Caudate nucleus (tissue), 63 donors: ENCODE measurements at places on chromosomes 3 and 15.

- no peak for DNase-seq
Measured at GRCh38 chr3:36542186-36542585, 161.9 kb downstream of the STAC start.

- no peak for DNase-seq
Measured at GRCh38 chr15:57662091-57662744, 44.3 kb upstream of the POLR2M start.

- DNase-seq, result no peak
Measured at GRCh38 chr15:92707880-92708551, 52.4 kb upstream of the FAM174B start.

DNA sequence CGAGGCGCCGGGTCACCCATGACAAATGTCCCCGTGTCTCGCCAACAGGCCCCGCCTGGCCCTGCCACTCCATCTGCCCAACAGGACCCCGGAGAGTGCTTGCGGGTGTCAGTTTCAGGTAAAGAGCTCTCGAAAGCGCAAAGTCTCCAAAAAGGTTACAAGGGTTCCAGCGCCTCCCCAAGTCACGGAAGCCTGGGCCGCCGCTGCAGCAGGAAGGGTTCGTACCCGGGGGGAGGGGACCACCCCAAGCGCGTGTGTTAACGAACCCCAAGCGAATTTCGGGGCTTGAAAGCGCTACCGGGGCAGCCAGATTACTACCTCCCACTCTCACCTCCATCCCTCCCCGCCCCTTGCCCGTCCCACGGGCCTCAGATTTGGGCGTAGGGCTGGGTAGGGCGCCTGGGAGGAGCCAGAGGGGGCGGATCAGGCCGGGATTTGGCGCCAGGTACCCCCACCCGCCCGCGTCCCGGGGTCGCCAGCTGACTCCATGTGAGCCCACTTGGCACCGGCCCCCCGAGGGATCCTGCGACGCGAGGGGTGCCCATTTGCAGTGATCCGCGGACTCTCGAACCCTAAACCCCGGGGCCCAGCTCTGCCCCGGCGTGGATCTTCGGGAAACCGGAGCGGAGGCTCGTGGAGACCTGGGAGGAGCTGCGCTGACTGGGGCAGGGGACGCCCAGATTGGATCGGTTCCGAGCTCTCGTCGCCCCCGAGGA, 85.9 kb downstream of the NR2F2 start:
- no peak for DNase-seq

- no peak for DNase-seq
Measured at GRCh38 chr3:136909187-136909586, 47.2 kb downstream of the NCK1 start.

GRCh38 chr15:77285057-77285997, 134.6 kb downstream of the PEAK1 start:
- no peak for DNase-seq

DNA sequence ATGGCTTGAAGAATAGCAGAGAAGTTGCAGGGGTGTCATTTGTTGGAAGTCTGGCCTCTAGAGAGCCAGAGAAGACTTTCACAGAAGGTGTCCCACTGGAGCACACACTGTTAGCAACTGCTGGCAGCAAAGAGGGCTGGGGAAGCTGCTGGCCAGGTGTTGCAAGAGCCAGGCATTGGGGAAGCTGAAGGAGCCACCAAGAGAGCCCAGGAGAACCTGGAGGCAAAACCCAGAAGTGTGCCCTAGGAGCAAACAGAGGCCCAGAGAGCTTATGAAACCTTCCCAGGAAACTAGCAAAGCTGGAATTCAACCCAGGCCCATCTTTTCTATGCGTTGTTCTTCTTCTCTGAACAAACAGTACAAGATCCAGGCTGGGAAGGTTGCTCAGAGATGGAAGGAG, 132.7 kb upstream of the TRIM42 start:
- no peak for DNase-seq

DNA sequence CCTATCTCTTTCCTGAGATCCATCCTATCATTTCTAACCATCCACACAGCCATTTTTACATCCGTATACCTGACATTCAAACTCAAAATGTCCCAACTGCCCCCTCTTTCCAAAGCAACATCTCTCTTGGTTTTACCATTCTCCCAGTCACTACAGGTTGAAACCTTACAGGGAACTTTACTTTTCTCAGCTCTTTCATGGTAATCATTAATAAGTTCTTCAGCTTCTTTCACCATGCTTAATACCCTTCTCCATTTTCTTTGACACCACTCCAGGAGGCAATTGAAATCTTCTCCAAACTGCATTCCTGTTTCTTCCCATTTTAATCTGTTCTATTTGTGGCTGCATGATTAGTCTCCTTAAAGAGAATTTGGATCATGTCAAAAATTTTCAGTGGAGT, 352.5 kb downstream of the GAP43 start:
- DNase-seq, result no peak

- no peak for DNase-seq
Measured at GRCh38 chr15:59406446-59406845, 31.5 kb upstream of the FAM81A start.

DNA sequence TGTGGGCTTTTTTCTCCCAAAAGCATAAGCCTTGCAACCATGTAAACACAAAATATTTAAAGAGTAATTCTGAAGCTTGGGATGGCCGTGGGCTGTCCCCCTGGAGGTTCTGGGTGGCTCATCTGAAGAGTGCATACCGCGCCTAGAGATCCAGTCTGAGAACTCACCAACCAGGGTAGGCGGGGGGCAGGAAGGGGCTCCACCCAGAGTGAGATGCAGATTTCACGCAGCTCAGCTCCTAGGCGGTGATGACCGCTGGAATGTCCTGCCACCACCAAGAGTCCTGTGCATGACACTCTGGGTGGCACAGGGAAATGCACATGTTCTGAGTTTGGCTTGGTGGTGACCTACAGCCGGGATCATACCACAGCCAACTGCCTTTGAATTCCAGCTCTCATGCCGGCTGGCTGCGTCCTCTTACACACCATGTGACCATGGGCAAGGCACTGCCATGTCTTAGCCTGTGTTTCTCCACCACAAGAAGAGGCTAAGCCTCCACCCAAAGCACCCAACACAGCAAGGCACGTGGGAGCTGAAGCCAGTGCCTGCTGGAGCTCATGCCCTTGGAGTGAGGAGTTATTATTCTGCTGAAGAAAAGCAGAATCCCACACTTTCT, 125.1 kb upstream of the IQSEC1 start:
- no peak for DNase-seq

- DNase-seq, result no peak
Measured at GRCh38 chr3:48630833-48631232, 4.4 kb downstream of the SLC26A6 start.

DNA sequence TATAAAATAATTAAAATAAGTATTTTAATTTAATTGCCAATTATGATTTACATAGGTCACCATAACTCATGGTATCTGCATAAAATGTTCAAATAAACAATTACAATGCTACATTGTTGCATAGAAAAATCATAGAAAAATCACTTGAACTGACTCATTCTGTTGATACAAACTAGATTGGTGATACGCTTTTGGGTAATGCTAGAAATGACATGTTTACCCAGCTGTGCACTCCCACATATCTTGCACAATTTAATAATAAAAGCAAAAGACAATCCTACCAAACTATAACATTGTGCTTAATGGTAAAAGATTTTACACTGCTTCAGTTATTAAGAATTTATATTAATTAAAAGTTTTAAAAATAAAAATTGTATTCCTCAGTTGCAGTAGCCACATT, 45.8 kb upstream of the FBXL22 start:
- DNase-seq, result no peak

DNA sequence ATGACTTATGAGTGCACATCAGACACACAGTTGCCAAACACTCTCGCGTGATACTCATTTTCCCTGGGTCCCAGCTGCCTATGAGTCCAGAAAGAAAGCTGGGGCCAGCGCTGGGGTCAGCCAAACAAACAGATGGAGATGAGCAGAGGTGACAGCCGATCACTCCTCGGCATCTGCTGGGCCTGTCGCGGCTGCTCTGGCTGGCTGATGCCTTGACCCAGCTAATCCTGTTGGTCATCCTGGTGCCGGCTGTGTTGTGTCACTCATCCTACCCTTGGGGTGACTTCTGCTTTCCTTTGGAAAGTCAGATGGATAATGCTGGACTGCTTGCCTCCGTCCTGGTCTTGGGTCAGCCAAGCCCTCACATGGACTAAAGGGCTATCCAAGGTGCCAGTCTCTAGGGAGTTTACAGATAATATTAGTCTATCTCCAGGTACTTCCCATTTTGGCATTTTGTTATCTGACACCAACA, 105.3 kb upstream of the PDZRN3 start:
- DNase-seq, result no peak

GRCh38 chr3:41163006-41163405, 36.3 kb upstream of the CTNNB1 start:
- DNase-seq, result no peak

DNA sequence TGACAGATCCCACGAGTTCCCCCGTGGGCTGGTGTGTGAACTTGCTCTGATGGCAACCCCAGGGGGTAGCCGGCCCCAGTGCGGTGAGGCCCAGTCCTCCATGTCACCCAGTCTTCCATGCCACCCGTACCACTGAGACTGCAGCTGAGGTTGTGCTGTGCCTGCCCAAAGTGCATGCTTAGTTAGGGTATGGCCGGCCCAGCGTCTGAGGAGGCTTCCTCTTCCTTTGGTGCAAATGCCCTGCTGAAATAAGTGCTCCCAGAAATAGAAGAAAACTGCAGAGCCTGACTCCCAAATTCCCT, 31.5 kb downstream of the MGLL start:
- DNase-seq, result no peak

DNA sequence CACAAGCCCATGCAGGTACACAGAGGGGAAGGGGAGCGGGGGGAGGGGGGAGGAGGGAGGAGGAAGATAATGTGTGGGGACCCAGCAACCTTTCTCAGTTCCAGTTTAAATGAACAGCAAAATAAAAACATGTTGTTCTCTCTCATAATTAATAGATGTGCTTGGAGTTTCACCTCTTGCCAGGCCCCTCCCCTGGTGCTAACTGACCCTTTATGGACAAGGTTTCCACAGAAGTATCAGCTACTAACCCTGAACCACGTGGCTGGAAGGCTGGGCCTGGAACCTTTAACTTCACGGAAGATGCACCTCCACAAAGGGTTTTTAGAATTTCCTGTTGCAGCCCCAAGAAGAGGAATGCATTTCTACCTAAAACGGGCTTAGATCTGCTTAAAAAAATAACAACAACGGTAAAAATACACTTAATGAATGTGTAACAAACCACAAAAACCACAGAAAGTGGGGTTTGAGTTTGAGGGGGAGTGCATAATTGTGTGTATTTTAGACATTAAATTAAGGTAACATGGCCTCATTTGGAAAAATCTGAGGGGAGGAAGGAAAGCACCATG, 14.8 kb upstream of the SMAD3 start:
- no peak for DNase-seq

DNA sequence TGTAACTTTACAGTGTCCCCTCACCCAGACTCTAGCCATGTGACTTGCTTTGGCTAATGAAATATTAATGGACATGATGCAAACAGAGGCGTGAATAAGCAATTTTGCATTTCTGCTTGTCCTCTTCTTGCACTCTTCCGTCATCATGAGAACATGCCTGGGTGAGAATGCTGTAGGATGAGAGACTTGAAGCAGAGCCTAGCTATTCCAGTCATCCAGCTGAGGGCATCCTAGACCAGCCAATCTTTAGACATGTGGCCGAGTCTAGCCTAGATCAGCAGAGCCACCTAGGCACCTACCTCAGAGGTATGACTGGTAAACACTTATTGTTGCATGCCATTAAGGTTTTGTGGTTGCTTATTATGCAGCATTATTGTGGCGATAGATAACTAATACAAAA, 450.5 kb upstream of the AZI2 start:
- DNase-seq, result no peak

GRCh38 chr15:55917881-55918296, 75.5 kb downstream of the NEDD4 start:
- no peak for DNase-seq

DNA sequence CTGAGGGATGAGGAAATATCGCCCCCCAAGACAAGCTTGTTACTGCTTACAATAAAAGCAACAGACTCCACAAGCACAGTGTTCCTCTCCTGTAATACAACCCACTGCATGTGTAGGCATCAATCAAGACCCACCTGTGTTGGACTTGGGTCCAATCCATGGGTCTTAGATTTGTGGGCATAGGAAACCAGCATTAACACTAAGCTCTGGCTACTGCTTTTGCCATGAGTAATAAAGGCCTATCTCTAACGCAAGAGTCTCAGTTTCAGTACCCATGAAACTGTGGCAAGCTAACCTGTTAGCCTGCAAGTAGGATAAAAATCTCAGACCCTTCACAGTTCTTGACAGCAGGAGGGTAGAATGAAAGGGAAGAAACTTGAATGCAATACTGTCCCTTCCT, 5.2 kb upstream of the EIF1B start:
- DNase-seq, result no peak

DNA sequence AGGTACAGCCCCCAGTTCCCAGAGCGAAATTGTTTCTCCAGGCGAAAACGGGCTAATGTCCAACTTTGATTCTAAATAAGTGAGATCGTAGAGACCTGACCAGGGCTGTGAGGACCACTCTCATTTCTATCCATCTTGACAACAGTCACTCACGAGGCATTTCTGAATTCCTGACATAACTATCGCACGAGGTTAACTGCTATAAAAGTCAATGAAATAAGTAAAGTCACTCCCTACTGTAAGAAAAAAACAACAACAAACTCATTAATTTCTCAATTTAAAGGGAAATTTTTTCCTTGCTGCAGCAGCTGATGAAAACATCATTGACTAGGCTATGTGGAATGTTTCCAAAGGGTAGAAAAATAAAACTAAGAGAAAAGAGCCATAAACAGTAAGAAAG, 69.1 kb downstream of the GREM1 start:
- DNase-seq, result no peak

- no peak for DNase-seq
Measured at GRCh38 chr3:149442851-149443544, 31.5 kb upstream of the TM4SF4 start.

- no peak for DNase-seq
Measured at GRCh38 chr3:187807086-187807862, 62.0 kb upstream of the BCL6 start.

- DNase-seq, result no peak
Measured at GRCh38 chr3:18024715-18025114, 282.3 kb upstream of the TBC1D5 start.

GRCh38 chr15:70627734-70628548, 135.4 kb downstream of the UACA start:
- no peak for DNase-seq

DNA sequence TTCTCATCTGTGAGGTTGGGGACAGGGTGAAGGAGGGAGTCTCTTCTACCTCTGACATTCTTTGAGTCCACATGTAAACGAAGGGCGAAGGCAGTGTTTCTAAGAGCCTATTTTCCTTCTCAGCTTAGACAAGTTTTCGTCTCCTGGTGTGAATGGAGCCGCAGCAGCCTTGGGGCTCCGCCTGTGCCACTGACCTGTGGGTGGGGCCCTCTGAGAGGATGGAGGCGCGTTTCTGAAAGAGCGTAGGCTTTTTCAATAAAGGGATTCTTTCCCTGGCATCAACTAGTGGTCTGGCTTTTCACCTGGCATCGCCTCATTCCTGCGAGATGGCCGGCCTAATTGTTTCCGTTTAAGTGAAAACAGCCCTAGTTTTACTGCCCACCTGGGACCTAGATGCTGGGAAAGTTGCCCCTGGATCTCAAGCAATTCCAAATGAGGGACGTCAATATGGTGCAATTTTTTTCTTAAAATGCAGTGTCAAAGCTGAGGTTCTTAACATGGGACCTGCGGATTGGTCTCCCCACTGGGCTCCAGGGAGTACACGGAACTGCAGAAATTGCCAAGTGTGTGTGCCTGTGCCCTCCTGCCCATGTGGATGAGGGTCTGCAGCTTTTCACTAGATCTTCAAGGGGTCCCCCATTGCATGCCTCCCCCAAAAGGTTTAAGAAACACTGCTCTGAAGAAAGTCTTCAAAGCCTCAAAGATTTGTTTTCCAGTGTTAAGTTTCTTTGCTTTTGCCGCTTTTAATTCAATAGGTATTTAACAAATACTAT, 958 bp downstream of the GLDN start:
- no peak for DNase-seq
